Naive thymus-derived CD8-positive, alpha-beta T cell (primary cell): ENCODE measurements at places on chromosomes 1 and 21.

- peak; percentile 48 for DNase-seq
Measured at GRCh38 chr1:201703621-201704438, 125.1 kb upstream of the IPO9 start.

GRCh38 chr1:240701412-240701811, 89.5 kb upstream of the GREM2 start:
- DNase-seq: no peak

- no peak for DNase-seq
Measured at GRCh38 chr1:151352021-151352718, 5.1 kb upstream of the RFX5 start.

DNA sequence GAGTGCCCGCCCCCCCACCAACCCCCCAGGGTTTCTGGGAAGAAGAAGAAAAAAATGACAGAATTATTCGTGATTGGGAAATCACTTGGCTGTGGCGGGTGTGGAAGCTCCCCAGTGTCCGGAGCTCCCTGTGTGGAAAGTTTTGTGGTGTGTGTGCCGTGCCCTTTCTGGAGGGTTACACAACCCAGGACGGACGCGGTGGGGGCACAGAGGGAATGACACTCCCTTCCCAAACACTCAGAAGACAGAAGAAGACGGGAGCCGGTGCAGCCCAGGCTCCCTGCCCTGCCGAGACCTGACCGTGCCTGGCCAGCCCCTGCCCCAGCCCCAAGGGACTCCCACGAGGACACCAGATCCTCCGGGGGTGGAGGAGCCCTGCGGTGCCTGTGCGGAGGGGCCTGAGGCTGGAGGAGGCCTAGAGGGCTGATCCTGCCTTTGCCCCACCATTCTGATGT, 33.0 kb upstream of the ADARB1 start:
- no peak for DNase-seq

- DNase-seq: peak; percentile 68
Measured at GRCh38 chr1:65001231-65001792, 35.0 kb upstream of the JAK1 start.

DNA sequence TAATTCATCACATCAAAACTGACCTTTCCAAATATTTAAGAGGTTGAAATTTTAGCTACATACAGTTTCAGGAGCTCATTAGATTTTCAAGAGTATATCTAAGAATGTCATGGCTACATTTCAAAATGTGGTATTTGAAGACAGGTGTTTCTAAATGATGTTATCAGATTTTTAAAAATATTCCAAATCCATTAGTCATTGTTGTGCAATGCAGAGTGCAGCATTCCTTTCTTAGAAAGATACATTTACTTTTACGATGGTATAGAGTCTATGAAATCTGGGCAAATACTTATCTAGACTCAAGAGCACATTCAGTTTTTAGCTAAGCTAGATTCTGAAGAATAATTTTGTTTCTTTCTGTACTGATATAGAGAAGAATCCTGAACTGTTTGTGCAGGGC, 230.3 kb downstream of the CHRM3 start:
- DNase-seq: no peak

DNA sequence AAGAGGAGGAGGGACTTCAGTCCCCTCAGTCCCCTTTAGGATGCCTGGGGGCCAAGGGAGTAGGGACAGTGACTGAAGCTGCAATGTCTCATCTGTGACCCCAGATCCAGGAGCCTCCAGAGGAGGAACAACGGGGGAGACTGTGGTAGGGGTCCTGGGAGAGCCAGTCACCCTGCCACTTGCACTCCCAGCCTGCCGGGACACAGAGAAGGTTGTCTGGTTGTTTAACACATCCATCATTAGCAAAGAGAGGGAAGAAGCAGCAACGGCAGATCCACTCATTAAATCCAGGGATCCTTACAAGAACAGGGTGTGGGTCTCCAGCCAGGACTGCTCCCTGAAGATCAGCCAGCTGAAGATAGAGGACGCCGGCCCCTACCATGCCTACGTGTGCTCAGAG, 18.3 kb downstream of the LY9 start:
- no peak for DNase-seq
